ENCODE measurements at places on chromosomes 6 and 20.

DNA sequence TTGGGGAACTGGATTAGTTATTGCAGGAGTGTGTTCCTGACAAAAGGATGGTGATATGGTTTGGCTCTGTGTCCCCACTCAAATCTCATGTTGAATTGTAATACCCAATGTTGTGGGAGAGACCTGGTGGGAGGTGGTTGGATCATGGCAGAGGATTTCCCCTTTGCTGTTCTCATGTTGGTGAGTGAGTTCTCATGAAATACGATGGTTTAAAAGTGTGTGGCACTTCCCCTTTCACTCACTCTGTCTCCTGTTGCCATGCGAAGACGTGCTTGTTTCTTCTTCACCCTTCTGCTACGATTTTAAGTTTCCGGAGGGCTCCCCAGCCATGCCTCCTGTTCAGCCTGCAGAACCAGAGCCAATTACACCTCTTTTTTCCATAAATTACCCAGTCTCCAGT, 16.2 kb upstream of the TREM1 start:
- DNase-seq = no peak

DNA sequence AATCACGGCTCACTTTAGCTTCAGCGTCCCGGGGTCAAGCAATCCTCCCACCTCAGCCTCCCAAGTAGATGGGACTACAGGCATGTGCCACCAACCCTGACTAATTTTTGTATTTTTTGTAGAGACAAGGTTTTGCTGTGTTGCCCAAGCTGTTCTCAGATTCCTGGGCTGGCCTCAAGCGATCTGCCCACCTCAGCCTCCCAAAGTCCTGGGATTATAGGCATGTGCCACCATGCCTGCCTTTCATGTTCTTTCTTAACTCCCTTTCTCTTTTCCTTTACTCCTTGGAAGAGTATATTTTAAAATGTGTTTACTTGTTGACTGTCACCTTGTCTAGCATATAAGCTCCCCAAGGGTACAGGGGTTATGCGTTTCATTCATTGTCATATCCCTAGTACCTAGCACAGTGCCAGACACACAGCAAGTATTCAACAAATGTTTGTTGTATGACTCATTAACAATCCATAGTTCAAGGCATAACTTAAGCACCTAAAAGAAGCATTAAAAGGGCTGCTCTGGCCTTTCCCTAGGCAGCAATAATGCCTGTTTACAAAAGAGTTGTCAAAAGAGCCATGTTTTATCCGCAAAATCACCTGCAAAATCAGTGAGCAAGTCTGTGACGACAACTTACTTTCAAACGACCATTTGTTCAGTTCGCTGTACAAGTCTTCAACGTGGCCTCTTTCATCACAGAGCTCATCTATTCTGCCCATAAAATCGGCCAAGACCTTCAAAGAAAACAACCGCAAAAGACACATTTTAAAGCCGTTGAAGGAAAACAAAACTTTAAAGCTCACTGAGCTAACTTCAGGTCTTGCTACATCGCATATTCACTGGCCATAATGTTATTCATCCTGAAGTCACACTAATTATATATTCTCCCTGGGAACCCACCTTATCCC, 4.6 kb downstream of the CYP24A1 start:
- DNase-seq = no peak

DNA sequence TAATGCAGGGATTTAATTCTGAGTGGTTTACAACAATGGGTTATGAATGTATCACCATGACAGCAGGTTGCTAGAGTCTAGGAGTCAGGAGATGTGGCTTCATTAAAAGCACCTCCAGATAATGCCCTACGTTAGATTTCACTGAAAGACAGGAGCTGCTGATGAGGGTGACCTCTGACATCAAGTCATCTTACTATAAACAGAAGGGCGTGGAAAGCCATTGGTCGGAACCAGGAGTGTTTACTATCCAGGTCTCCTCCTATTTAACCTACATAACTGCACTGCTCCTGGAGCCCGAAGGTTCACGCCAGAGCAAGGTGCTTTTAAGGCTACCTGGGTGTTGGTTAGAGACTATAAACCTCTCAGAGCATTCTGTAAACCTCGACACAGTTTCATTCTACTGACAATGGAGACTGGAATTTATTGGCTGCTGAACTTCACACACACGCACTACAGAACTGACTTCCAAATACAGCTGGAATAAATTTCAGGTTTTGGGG, 128.7 kb downstream of the EYA4 start:
- DNase-seq = no peak

GRCh38 chr20:347640-348484, 951 bp downstream of the NRSN2 start:
- DNase-seq = no peak

- DNase-seq = no peak
These were observed 341.3 kb downstream of the FOXA2 start for GRCh38 chr20:22243067-22243466.

DNA sequence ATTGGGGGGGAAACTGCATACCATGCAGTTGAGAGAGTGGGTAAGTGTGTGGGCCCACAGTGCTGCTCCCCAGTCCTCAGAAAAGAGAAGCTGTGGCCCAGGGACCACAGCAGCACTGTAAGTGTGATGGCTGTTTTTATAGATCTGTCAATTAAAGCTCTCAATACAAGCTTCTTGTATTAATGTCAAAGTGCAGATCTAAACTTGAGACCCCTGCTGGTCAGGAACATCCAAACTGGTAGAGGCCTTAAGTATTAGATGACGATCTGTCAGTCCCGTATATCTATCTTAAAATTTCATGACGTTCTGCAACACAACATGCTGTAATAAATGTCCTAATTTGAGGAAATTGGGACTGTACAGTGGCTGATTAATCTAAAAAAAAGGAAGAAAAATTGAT, 74.8 kb downstream of the TULP4 start:
- no peak for DNase-seq

DNA sequence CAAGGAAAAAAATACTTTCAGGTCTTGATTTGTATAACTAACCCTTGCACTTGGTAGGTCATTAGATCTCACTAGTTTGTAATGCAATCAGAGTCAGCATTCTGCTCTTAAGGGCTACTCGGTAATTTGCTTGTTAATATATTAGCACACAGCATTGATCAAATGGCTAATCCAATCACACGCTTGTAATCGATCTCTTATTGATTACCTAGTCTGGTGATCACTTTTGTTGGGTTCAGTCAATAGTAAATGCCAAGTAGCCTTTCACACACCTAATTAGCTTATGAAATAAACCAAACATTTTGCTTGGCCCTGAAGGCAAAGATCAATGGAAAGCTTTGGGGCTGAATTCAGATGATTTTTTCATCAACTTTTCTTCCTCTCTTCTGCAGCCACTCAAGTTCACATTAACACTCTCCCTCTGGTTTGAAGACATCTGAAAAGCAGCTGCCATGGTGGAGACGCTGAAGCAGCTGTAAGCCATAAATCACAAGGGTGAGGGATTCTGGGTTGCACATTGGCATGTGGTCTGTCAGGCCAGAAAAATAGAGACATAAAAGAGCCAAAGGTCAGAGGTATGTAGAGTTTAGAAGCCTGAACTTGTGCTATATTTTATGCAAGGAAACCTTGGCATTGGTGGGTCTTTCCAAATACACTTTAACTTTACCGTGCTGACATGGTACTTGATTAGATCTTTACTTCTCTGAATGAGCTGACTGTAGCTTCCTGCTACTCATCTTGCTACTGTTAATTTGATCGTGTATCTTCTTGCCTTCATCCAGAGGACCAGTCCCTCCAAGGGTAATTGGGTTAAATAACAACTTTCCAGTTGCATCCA, 234.4 kb downstream of the SIM1 start:
- no peak for DNase-seq

DNA sequence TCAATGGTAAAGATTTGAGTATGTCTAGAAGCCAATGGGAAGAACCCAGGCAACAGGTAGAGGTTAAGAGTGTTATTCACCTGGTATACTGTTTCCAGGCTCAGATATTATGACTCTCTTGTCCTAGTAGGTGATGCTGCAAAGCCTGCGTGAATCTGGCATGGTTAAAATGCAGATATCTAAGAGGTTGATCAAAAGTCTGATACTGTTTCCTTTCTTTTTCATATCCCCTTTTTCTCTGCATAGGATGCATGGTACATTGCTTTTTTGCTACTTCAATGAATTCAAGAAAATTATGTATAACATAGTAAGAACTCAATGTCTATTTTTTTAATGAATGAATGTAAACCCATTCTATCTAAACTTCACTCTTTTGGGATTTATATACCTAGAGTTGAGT, 284.3 kb upstream of the KHDRBS2 start:
- no peak for DNase-seq

GRCh38 chr6:23413327-23414050, 712.5 kb upstream of the NRSN1 start:
- no peak for DNase-seq

GRCh38 chr20:60064554-60065196, 106.5 kb downstream of the CDH26 start:
- no peak for DNase-seq

DNA sequence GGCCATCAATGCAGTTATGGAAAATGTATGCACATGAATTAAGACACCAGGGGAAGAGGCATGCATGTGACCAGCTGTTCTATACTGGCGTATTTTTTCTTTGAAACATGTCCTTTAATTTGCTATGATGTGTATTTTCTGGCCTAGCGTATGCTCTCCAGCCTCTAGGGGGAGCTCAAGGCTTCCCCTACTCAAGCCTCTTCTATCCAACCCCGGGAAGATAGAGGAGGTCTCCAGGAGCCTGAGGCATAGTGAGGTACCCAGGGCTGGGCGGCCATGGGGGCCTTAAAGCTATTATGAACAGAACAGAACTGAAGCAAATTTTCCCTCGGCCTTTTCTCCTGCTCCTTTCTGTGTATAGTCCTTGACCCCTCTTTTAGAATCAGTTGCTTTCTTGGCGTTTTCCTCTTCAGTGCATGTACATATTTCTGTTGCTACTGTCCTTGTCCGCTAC, 528.9 kb downstream of the MAFB start:
- peak; percentile 37 for DNase-seq

DNA sequence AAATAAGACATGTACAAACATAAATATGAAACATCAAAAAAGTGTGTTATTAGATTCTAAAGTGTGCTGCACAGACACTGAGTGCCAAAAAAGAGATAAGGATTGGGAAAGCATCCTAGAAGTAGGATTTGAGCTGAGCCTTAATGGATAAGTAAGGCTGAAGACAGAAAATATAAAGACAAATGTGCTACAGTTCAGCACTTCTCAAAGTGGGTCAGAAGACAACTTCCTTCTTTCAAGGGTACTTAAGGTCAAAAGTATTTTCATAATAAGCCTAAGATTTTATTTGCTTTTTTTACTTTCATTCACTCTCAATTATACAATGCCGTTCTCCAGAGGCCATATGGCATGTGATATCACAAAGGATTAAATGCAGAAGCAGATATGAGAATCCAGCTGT, 16.8 kb downstream of the USP45 start:
- DNase-seq = no peak

DNA sequence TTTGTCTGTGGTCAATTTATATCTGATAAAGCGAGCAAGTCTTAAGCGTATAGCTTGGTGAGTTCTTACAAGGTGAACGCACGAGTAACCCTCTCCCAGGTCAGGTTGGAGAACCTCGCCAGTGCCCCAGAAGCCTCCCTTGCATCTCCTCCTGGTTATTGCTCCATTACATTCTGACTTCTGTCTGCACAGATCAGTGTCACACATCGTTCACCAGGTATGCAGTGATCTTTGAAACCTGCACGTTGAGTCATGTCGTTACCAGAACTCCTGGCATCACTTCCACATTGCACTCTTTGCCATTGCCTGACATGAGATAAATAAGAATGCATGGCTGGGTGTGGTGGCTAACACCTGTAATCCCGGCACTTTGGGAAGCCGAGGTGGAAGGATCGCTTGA, 44.2 kb downstream of the AKAP12 start:
- DNase-seq = no peak

DNA sequence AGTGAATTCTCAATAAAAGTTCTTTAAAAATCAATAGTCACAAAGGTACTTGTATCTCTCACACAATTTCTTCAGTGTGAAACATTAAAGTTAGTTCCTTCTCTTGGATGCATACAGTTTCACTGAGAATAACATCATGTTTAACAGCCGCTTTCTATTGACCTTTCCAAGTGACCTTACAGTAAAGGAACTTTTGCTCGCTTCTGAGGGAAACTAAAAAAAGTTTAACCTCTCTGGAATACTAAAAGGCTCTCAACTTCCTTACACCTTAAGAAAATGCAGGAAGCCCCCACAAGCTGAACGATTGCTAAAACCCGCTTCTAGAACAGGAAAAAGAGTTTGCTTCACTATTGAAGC, 1.3 kb downstream of the RRAGD start:
- DNase-seq = no peak

GRCh38 chr20:23245553-23246181, 104.9 kb upstream of the NXT1 start:
- no peak for DNase-seq

DNA sequence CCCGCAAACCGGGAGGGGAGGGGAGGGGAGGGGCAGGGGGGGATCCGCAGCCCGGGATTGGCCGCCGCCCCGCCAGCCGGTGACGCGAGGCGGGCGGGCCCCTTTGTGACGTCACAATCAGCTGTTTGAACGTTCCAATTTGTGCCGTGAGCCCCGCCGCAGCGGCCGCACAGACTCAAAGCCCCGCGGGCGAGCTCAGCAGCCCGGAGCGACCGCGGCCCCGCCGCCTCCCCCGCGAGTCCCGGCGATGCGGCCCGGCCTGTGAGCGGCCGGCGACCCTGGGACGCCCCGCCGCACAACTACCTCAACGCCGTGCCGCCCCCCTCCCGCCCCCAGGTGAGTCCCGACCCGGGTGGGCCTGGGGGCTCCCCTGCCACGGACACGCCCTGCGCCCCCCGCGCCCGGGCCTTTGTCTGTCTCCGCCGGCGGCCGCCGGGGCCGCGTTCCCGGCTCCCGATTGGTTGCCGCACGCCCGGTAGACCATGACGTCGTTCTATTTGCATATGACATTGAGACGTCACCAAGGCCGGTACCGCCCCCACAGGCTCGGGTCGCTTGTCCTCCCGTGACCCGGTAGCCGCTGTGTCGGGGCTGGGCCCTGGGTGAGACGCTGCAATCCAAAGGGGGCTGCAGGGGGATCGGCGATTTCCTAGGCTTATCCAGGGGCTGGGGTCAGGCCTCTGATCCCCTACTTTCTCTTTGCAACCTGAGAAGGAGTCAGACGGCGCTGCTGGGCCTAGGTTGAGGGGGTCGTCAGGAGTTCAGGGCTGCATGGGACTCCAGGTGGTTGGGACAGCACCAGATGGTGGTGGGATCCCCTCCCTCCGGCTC, at the start of gene TP53INP2:
Gene TP53INP2, plus strand, starts transcription at position 168 of the 831 bp plus-strand sequence. CDS start 4,396 bp downstream, outside the sequence.
- peak; percentile 78 for DNase-seq

GRCh38 chr6:10883312-10884244, 1.7 kb upstream of the GCM2 start:
- no peak for DNase-seq
